Activated naive CD8-positive, alpha-beta T cell treated with anti-CD3 and anti-CD28 coated beads for 36 hours (primary cell): ENCODE measurements at places on chromosomes 4 and X.

- no peak for DNase-seq
Measured at GRCh38 chrX:76509775-76510174, 82.3 kb downstream of the MAGEE1 start.

GRCh38 chr4:62482355-62482754, 1282.2 kb downstream of the ADGRL3 start:
- no peak for DNase-seq

- DNase-seq: no peak
Measured at GRCh38 chrX:136496186-136496763, 1.1 kb upstream of the HTATSF1 start.

- DNase-seq: no peak
Measured at GRCh38 chr4:68462691-68463090, 15.4 kb downstream of the TMPRSS11E start.

- no peak for DNase-seq
Measured at GRCh38 chr4:101785486-101785885, 5.0 kb upstream of the BANK1 start.

DNA sequence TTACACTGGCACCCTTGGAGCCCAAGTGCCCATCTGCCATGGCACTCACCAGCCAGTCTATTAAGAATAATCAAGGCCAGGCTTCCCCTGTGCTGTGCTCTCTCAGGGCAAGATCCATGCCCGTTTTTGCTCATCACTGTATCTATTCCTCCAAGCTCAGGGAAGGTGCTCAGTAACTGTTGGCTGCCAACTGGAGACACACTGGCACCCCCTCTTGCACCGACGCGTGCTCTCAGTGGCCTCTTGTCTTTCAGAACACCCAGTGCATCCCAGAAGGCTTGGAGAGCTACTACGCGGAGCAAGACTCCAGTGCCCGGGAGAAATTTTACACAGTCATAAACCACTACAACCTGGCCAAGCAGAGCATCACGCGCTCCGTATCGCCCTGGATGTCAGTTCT, 30.1 kb downstream of the NSG1 start:
- DNase-seq: no peak

- DNase-seq: no peak
Measured at GRCh38 chr4:30833206-30833605, 113.0 kb downstream of the PCDH7 start.

DNA sequence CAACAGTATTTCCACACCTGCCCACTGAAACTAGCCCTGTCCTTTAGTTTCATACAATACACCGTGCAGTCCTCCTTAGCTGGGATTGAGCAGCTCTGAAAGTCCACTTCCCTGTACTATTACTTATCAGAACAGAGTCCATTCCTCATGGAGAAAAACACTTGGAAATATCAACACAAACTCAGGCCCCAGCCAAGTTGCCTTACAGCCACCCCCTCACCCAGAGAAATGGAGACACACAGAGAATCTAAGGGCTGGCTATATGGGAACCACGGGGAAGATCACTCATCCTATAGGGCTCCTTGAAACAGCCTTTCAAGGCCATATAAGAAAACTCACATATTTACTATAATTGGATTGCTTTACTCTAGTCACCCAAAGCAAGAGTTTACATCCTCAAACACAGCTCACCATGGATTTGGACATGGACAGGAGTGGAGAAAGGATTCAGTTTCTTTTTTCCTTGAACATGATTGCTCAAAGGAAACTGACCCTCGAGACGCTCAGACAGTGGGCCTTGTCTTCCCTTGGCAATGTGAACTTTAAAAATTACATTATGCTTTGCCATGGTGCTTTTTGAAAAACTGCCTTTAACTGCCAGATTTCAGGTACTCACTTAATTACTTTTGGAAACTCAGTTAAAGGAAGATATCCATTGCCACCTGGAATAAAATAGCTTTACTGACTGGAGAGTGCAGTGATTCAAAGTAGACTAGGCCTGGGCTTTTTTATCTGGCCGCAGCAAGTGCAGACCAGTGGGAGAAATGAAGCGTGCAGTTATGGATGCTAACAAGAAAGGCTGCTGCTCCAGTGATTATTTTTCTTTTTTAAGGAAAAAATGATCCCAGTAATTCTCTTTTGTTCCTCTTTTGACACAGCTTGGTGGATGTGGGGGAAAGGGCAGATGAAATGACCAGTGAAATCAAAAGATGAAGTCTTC, 1.6 kb downstream of the SCARB2 start:
- no peak for DNase-seq

- no peak for DNase-seq
Measured at GRCh38 chrX:136531951-136532350, at the start of gene VGLL1. TSS of gene VGLL1 (plus strand) at chrX:136532215. CDS start at chrX:136536021, 3,806 bp downstream.

DNA sequence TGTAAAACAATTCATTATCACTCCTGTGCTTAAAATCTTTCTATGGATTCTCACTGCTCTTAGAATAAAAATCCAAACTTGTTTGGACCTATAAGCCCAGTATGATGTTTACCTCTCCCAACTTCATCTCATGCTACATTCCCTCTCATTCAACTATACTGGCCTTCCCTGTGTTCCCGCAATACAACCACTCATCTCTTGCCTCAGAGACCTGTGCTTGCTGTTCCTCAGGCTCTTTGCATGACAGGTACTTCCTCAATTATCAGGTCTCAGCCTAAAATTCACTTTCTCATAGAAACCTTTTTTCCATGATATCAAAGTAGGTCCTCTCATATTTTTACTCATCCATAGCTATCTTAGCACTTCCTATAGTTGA, 71.7 kb downstream of the ENOX2 start:
- no peak for DNase-seq

GRCh38 chr4:122826553-122827257, at the start of gene FGF2:
TSS of gene FGF2 (plus strand) at chr4:122826831. CDS start at chr4:122827175, 344 bp downstream.
- DNase-seq: peak; percentile 33

- no peak for DNase-seq
Measured at GRCh38 chr4:22264261-22264660, 251.6 kb downstream of the ADGRA3 start.

DNA sequence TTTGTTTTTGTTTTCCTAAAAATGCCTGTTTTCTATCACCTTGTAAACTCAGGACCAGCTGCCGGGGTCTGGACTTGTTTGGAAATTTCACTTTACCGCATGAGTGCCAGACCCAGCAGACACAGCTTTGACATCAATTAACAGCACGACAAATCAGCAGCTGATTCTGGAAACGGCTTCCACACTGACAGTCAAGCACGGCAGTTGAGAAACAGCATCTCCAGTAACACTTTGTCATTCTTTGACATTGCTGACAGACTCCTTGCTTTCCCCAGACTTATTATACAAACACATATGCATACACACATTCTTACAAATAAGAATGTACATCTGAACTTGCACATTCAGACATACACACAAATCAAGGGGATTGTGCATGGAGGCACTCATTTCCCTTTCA, 1017.6 kb upstream of the HS3ST1 start:
- no peak for DNase-seq

DNA sequence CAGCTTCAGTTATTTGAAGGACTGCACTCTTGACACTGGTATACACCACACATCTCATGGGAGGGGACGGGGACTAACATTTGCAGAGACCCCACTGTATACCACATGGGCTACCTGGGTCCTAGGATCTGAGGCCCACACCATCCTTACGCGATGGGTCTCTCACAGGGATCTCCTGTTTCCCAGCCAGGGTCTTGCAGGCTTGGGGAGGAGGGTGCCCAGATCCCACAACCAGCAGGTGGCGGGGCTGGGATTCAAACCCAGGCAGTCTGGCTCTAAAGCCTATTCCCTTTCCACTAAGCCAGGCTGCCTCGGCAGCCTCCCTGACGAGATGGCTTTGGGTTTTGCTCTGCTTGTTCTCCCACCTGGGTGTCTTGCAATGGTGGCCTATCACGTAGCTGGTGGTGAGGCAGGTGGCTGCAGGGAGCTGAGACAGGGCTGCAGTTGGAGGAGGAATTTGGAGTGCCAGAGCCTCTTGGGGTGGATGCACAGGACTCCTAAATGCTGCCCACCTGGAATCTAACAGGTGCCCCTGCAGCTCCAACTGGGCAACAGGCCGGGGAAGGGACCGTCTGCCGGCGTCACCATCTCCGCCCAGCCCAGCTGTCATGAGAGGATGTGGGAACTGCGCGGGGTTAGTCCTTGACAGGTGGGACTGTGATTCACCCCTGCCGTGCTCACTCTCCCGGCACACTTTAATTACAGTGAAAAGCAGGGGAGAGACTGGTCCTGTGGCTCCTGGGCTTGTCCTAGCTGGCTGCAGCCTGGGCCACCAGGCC, 110.7 kb downstream of the PSAPL1 start:
- DNase-seq: peak; percentile 6

DNA sequence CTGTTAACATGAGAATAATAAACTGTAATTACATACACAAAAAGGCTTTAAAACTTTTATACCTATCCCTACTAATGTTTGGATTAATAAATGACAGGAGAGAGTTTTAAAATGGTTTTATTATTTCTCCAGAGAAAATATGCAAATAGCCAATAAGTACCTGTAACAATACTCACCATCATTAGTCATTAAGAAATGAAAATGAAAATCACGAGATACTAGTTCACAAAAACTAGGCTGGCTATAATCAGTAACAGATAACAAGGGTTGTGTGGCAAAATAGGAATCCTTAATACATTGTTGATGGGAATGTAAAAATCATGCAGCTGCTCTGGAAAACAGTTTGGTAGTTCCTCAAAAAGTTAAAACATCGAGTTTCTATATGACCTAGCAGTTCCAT, 25.2 kb upstream of the AP1AR start:
- no peak for DNase-seq

GRCh38 chr4:140735317-140735716, 20.9 kb downstream of the TBC1D9 start:
- DNase-seq: no peak

GRCh38 chr4:67201334-67201733, 344.0 kb downstream of the CENPC start:
- no peak for DNase-seq

GRCh38 chr4:132071815-132072214, 1077.3 kb upstream of the PCDH10 start:
- no peak for DNase-seq

DNA sequence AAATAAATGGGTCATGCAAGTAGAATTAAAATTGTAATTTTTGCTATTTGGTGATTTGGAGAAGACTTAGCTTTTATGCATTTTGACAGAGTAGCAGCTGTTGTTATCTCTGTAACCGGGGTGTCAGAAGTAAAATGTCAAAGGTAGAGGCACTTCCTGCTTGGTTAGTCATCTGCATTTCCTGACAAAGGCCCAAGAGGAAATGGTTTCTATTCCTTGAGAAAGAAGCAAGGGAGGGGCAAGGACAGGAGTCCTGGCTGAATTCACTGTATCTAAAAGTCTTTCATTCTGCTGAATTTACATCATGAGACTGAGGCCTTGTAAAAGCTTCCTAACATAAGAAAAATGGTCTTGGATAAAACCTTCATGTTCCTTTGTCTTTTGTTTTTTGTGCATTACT, 550.9 kb upstream of the BOD1L1 start:
- DNase-seq: no peak

GRCh38 chr4:31366041-31366440, 645.9 kb downstream of the PCDH7 start:
- DNase-seq: no peak

DNA sequence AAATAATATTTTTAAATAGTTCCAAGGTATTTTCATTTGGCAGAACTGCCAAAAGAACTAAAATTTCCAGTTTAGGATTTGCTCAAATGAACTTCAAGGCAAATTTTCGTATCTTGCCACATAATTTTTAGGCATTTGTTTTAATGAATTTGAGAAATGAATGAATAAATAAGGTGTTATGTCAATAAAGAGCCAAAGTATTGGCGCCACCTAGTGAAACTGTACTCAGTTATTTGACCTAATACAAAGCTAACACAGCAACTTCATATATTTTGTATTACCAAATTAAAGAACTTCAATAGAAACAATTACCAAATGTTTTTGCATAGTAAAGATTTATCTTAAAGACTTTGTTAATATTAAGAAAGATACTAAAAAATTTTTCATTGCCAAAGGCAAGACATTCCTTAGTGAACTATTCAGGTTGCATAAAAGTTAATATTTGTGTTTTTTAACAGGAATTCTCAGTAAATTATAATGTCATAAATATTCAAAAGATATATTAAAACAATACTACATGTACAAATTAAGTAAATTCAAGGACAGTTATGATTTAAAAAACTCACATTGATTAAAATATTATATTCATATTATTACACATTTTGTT, 50.3 kb downstream of the STPG2 start:
- DNase-seq: no peak

GRCh38 chrX:75156531-75156945, 455 bp upstream of the ABCB7 start:
- DNase-seq: no peak

DNA sequence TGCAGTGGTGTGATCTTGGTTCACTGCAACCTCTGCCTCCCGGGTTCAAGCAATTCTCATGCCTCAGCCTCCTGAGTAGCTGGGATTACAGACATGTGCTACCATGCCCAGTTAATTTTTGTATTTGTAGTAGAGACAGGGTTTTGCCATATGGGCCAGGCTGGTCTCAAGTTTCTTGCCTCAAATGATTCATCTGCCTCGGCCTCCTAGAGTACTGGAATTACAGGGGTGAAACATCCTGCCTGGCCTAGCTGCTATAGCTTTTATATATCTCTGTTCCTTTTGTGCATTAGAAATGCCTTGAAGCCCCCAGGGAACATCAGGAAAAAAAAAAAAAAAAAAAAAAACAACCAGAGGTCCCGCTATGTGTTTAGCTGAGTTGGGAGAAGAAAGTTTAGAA, 34.8 kb downstream of the UBE2K start:
- DNase-seq: no peak

DNA sequence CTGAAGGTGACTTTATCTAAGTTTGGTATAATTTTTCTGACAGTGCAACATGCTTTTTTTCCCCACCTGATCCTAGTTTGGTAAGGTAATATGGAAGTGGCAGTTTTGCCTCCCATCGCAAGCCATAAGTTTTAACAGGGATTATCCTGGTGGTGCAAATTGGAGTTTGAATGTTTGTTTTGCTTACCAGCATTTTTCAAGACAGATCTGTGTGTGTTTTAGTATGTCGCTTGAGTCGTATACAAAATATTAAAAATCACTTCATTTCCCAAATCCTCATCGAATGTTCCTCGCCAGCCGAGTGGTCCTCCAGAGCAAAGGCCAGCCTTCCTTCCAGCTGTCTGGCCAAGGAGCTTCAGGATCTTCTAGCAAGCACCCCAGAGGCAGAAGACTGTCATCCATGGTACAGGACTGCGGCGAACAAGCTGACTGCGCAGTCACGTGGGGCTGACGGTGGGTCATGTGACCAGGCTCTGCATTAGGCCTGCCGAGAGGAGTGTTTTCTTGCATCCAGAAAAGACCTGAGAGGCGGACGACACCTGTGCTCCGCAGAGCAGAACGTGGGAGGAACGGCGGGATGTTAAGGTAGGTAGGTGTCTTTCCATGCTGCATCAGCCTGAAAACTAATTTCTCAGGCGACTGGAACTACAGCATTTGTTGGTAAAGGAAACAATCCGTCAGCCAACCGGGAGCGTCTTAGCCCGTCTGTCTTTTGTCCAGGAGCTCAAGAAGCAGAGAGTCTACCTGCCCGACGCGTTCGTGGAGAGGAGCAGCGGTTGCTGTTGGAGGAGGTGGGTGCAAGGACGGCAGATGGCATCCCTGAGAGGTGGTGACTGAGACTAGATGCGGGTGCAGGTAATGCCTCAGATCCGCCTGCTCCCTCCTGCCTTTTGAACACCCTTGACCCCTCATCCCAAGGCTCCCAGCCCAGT, at the start of gene GPRASP3:
TSS of gene GPRASP3 (plus strand) at position 507 of the 932 bp plus-strand sequence. CDS start 28,253 bp downstream, outside the sequence.
- peak; percentile 75 for DNase-seq

GRCh38 chrX:103584596-103584995, 719 bp upstream of the TCEAL4 start:
- no peak for DNase-seq
